ENCODE measurements at places on chromosomes 16 and 17. TPM values are rescaled to one million over a fixed set of nuclear protein-coding genes. Genes with fewer than 3 reads are reported as not detected.

The MT4 gene
- not detected for total RNA-seq

The DDX52 gene
- total RNA-seq = 41.9 TPM

The EVI2B gene
- total RNA-seq = 0.36 TPM

The SPAG7 gene
- 24.0 TPM for total RNA-seq

The PYY gene
- total RNA-seq = not detected

The SLC16A13 gene
- total RNA-seq = 1.4 TPM

The NHLRC4 gene
- total RNA-seq = 0.27 TPM

The ZNF319 gene
- 6.0 TPM for total RNA-seq

The HEXIM2 gene
- total RNA-seq = 4.7 TPM

The ABCA9 gene
- 27.1 TPM for total RNA-seq

The INCA1 gene
- total RNA-seq = 0.27 TPM

The TNK1 gene
- total RNA-seq = 0.36 TPM

The SLC47A1 gene
- 1.00 TPM for total RNA-seq

The FLII gene
- 53.4 TPM for total RNA-seq

The ADAP2 gene
- 8.3 TPM for total RNA-seq

The FAM171A2 gene
- 29.8 TPM for total RNA-seq

The KREMEN2 gene
- total RNA-seq = not detected

The GP2 gene
- not detected for total RNA-seq

Data from cerebellum (tissue), 4 donors.